ENCODE measurements at places on chromosomes 16 and 17.

- no peak for DNase-seq
Observed at GRCh38 chr16:17566075-17566474, 95.3 kb upstream of the XYLT1 start.

- no peak for DNase-seq
Observed at GRCh38 chr17:62807812-62808575, at the start of gene MARCHF10. Gene MARCHF10, minus strand, starts transcription at chr17:62808314. Its CDS starts 6,579 bp downstream, at chr17:62801735.

- no peak for DNase-seq
Observed at GRCh38 chr17:29215717-29216116, 30.9 kb upstream of the CRYBA1 start.

GRCh38 chr17:58166682-58167081 is at the start of gene OR4D2:
Gene OR4D2, plus strand, starts transcription at chr17:58166982. Its CDS starts 2,674 bp downstream, at chr17:58169656.
- no peak for DNase-seq

GRCh38 chr16:83530293-83530692 is 277.5 kb upstream of the HSBP1 start:
- DNase-seq = no peak

GRCh38 chr16:68356919-68357286 is 46.1 kb downstream of the PRMT7 start:
- DNase-seq = no peak

DNA sequence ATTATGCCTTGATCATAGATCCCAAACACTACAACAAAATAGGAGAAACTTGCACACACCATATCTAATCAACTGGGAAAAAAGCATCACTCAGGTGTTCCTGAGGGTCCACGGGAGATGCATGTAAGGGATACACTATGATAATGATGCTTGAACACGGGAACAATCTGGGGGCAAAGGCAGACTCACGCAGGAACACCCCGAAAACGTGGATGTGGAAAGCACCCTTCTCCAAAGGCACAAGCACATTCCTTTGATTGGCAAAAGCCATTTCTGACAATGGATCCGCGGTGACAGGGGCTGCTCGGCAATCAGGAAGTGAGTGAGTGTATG is 1.3 kb downstream of the ZNF652 start:
- DNase-seq = no peak

- DNase-seq = no peak
Observed at GRCh38 chr16:85999778-86000177, 100.8 kb downstream of the IRF8 start.

DNA sequence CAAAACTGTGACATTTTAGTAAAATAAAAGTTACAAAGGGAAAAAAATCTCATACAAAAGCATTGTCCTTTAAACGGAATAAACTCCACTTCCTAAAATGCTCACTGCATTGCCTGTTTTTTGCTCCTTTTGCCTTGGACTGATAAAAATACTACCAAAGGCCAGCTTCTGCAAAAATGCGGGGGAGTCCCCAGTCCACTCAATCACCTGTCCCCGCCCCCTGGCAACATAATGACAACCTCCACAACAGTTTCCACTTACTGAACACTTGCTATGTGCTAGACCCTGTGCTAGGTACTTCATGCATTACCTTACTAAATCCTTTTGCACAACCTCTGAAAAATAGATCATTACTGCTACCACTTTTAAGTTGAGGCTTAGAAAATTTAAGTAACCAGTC is 172.7 kb upstream of the CCL2 start:
- DNase-seq = no peak

Measured in inflammatory macrophage (primary cell).